Posterior cingulate gyrus (tissue), 11 donors: ENCODE measurements at places on chromosomes 16 and 17.

- DNase-seq, result peak; percentile 88
These were observed 31.4 kb downstream of the CRAMP1 start for GRCh38 chr16:1643521-1643920.

- no peak for DNase-seq
These were observed 26.4 kb downstream of the TMEM235 start for GRCh38 chr17:78257810-78258322.

- DNase-seq, result peak; percentile 84
These were observed 71.2 kb upstream of the CHMP6 start for GRCh38 chr17:80920441-80920840.

- DNase-seq, result peak; percentile 84
These were observed 1.0 kb downstream of the NOG start for GRCh38 chr17:56594320-56595107.

GRCh38 chr17:5194346-5194745, 2.7 kb upstream of the ZNF594 start:
- DNase-seq, result peak; percentile 28

- DNase-seq, result no peak
These were observed 12.7 kb downstream of the MNT start for GRCh38 chr17:2388020-2388682.

- no peak for DNase-seq
These were observed 502.6 kb downstream of the TMEM114 start for GRCh38 chr16:8087597-8088289.

DNA sequence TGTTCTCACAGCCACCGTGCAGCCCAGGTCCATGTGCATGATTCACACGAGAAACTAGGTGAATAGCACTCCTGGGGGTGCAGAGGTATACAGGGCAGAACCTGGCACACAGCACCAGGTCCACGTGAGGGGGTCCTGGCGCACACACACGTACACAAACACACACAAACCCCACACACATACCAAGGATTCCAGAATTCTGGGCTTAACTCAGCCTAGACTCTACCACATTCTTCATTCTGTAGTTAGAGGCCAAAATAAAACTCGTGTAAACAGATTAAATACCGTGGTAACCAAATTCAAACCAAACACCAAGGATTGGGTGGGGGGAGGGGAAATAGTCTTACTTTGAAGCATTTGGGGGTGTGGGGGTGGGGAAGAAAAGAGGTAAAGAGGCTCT, 58.5 kb downstream of the XYLT1 start:
- no peak for DNase-seq

DNA sequence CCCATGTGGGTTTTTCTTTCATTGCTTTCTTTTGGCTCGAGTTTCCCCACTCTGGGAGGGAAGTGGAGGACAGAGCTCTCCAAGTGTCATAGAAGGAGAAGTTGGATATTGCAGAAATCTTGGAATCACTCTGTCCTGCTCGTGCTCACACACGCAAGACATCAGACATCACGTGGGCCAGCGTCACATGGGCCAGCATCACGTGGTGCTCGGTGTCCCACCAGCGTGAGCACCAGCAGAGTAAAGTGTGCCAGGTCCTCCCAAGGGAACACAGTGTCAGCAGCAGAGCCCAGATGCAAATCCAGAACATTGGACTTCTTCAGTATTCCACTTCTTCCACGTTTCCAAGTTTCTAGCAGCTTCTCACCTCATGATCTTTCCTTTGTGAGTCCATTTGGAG, 327.0 kb downstream of the FOXL1 start:
- DNase-seq, result no peak

DNA sequence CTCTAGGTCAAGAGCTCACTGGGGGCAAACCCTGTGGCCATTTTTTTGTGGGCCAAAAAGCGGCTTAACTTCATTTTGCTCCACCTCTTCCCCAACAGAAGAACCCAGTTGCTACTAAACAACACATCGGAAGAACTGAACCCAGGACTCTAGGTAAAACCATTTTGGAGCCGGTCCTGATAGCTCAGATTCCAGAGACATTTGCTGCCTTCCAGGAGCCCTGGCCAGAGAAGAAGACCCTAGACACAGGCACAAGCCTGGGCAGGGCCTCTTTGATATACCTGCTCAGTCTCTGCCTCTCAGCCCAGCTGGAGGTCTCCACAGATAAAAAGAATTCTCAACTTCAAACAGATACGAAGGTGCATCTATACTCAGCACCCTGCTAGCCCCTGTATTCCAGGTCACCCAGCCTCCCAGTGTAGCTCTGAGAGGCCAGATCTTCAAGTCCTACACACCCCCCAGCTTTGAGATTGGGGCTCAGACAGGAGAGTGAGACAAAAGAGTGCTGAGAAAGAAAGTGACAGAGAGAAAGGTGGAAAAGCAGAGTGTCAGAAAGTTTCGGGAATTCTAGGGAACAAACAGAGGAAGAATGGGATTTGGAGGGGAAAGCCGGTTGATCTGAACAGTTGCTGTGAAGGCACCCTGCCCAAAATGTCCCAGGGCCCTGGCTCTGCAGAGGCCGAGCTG, 6.6 kb upstream of the HOXB9 start:
- DNase-seq, result no peak

DNA sequence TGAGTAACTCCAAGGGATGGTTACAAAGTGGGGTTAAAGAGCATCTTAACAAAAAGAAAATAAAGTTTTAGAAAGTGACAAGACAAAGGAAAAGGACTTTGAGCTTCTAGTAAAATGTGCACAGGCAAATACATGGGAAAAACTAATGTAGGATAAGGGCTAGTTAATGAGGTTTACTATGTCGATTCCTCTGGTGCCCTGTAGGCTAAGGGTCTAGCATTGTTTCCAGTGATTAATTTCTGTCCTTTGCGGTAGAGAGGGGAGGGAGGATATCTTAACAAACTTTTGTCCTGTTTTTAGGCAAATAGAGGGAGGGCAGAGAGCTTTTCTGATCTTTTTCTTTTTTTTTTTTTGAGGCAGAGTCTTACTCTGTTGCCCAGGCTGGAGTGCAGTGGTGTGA, 96.6 kb upstream of the SIAH1 start:
- no peak for DNase-seq

GRCh38 chr16:11456741-11457140, 111.5 kb downstream of the RMI2 start:
- no peak for DNase-seq

DNA sequence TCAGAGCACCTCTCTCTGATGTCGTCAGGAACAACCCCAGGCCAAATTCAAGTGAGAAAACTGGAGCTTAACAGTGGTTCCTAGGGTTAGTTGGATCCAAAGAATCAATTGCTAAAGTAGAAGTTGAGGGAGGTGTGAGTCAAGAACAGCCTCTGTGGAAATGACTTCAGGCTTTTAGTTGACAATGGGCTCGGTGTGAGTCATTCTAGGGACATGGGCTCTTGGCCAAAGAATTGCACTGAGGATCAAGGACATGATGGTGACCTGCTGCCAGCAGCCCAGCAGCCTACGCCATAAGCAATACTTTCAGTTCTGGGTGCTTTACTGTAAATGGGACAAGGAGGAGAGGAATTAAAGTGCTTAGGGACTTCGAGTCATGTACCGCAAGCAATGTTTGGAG, 32.1 kb upstream of the SMURF2 start:
- peak; percentile 43 for DNase-seq

DNA sequence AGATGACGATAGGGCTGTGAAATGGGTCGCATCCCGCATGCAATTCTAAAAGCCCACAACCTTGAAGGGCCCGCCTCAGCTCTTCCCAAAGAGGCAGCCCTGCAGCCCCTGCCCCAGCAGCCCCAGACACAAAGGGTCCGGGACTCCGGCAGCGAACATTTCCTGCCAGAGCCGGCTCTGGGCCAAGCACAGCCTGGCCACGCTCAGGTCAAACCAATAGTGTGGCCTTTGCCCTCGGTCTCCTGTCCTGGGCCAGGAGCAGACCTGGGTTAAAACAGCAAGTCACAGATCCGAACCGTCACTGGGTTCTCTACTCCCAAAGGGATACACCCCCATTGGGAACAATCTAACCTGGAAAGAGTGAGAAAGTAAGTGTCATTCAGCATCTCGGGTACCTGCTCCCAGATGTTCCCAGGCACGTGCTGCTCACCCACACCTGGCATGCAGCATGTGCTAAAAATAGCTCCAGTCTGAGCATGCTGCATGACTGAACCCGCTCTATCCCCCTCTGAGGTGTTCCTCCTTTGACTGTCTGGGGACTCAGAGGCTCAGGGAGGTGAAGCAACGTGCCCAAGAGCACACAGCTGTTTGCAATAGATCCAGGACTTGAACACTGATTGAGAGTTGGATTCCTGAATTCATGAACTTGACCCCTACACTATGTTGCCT, 22.2 kb upstream of the ATP2A3 start:
- no peak for DNase-seq

DNA sequence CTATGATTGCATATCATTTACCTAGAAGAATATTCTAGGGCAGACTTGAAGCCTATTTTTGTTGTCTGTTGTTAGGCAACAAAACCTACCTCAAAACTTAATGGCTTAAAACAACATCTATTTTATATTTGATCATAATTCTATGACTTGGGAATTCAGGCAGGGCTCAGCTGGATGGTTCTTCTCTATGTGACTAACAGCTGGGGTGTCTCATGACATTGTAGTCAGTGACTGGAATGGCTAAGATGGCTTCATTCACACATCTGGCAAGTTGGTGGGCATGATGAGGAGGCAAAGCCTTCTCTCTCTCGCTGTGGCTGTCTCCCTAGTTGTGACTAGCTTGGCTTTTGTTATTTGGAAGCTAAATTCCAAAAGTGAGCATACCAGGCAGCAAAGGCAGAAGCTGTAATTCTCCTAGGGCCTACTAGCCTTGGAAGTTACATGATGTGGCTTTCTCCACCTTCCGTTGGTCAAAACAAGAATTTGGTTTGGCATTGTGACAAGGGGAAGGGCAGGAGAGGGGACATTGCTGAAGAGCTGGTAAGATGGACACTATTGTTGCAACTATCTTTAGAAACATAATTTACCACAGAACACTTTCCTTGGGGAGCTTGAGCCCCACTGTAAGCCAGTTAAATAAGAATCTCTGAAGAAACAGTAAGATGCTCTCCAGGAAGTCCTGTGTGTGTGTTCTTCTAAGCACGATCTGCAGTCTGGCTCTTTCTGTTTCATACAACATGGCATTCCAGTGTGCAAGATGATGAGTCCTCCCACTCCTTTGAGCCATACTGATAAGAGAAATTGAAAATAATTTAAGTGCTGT, 39.4 kb downstream of the ZNRF1 start:
- no peak for DNase-seq

DNA sequence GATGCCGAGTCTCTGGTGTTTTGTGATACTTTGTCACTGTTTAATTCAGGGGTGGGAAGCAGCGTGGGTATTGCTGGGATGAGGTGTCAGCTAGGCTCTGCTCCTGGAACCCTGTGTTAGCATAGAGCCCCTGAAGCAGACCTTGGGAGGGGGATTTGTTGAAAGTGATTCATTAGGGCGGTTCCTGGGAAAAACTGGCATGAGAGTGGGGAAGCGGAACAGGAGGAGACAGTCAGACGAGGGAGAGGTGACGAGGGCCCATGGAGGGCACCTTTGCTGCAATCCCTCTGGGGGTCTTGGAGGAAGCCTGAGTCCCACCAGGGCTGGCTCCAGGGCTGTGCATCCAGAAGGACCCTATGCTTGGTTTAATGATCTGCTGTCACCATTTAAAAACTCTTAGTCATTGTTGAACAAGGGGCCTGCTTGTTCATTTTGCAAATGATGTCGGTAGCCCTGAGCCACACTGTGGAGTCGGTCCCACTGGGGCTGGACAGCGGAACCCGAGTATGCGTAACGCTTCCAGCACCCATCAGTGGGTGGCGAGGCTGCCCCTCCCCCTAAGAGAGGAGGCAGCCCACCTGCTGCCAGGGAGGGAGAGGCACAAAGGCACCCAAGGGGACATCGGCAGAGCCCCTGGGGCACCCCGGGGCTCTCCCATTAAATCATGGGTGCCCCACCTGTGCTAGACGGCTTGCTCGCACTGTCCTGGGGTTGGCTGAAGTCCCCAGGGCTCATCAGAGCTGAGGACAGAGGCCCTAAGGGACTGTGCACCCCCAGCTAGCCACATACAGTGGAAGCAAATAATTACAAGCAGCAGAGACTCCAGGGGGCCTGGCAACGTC, 35.4 kb downstream of the WFDC1 start:
- peak; percentile 63 for DNase-seq

GRCh38 chr17:50487213-50488096, 8.8 kb downstream of the RSAD1 start:
- no peak for DNase-seq

DNA sequence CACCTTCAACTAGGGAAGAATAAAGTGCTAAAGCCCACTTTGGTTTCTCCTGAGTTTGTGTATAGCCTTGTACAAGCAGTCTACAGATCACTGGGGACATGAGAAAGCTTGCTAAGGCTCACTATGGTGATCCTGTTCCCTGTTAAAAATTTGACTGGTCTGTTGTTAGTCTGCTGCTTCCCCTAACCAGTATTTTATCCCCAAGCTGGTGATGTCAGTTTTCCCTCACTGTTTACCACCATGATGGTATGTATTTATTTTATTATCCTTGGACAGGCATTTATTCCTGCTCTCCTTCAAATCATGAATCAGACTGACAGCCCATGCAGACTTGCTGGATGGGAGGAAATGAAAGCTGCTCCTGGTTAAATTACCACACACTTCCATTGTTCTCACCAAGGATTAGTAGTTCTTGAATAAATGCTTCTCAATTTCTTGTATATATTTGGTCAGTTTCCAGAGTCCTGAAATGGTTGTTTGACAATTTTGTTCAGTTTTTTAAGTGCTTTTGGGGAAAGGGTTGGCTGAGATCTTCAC, 99.6 kb downstream of the CA4 start:
- DNase-seq, result no peak

GRCh38 chr17:46082257-46082656, 83.2 kb downstream of the STH start:
- DNase-seq, result no peak

DNA sequence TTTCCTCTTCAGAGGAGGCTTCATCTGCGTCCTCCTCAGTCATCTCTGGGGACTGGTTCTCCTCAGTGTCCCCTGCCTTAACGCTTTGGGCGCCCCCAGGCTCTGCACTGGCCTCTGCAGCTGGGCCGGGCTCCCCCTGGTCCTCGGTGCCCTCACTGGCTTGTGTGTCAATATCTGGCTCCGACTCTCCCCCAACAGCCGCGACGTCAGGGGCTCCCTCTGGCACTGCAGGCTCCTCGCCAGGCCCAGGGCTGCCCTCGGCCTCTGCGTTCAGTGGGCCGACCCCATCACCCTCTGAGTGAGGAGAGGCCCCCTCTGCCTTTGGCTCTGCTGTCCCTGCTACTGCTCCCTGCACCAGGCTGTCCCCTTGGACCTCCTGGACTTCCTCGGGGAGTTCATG, 34.7 kb downstream of the SRL start:
- DNase-seq, result no peak

- peak; percentile 61 for DNase-seq
These were observed 231.4 kb upstream of the WSCD1 start for GRCh38 chr17:5838661-5839300.

GRCh38 chr16:19346335-19346922, 60.9 kb downstream of the CLEC19A start:
- no peak for DNase-seq

GRCh38 chr17:43043307-43043706, 18.3 kb downstream of the RND2 start:
- DNase-seq, result no peak

- peak; percentile 75 for DNase-seq
These were observed 49.6 kb downstream of the MRC2 start for GRCh38 chr17:62676952-62677596.

- no peak for DNase-seq
These were observed 120.2 kb downstream of the C16orf78 start for GRCh38 chr16:49493836-49494235.

GRCh38 chr16:14303182-14303618, 232.1 kb downstream of the MRTFB start:
- no peak for DNase-seq
